ENCODE measurements at places on chromosomes 1 and 21.

DNA sequence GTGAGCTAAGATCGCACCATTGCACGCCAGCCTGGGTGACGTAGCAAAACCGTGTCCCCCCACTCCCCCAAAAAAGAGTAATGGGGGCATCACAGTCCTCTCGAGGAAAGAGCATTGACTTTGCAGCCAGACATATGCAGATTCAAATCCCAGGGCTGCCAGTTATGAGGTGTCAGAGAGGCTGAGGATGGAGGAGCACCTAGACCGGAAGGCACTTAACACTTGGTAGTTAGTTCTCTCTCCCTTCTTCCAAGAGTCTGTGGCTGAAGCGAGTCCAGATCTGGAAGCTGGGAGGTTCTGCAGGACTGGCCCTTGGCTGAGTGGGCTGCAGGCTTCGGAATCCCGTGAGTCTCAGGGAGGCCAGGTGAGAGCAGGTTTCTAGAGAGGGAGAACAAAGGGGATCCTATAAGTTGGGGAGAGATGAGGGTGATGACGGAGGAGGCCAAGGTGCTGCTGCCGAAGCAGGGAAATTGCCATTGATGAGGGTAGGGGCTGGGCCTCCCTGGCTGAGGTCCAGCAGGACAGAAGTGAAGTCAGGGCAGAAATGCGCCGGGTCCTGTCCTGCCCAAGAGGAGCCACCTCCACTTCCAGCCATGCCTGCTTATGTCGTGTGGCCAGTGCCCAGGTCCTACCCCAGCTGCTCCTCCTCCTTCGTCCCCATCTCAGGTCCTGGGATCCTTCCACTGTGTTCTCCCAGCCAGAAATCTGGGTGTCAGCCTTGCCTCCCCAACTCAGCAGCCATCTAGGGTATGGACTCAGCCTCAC lies 13.3 kb upstream of the SPOCD1 start:
- DNase-seq = no peak

- no peak for DNase-seq
Measured at GRCh38 chr1:228417061-228417460, 400 bp upstream of the TRIM17 start.

GRCh38 chr1:88741413-88741812 lies 57.3 kb downstream of the PKN2 start:
- DNase-seq = no peak

- no peak for DNase-seq
Measured at GRCh38 chr1:55015731-55016620, 17.2 kb downstream of the BSND start.

- no peak for DNase-seq
Measured at GRCh38 chr1:220915954-220916353, 36.7 kb downstream of the HLX start.

- no peak for DNase-seq
Measured at GRCh38 chr1:62652387-62652786, 35.8 kb downstream of the DOCK7 start.

- no peak for DNase-seq
Measured at GRCh38 chr1:10765304-10765703, 31.1 kb downstream of the CASZ1 start.

- DNase-seq = no peak
Measured at GRCh38 chr1:12547586-12548225, 70.3 kb downstream of the DHRS3 start.

DNA sequence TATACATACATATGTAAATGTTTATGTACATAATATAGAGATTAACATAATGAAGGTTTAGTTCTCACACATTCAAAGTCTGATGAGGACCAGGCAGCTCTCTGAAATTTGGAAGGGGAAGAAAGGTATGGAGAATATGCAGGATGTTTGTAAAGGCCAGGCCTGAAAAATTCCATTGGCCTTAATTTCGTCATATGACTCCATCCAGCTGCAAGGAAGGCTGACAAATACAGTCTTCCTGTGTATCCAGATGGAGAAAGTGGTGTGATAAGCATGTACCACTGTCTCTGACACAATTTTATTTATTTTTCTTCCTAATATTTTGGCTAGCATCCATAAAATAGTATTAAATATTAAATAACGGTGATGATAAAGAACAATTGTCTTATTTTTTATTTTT lies 6.3 kb upstream of the SGIP1 start:
- no peak for DNase-seq

GRCh38 chr21:45228171-45228641 lies 59.5 kb downstream of the POFUT2 start:
- no peak for DNase-seq

GRCh38 chr1:31414980-31415370 lies 2.0 kb downstream of the SERINC2 start:
- no peak for DNase-seq

DNA sequence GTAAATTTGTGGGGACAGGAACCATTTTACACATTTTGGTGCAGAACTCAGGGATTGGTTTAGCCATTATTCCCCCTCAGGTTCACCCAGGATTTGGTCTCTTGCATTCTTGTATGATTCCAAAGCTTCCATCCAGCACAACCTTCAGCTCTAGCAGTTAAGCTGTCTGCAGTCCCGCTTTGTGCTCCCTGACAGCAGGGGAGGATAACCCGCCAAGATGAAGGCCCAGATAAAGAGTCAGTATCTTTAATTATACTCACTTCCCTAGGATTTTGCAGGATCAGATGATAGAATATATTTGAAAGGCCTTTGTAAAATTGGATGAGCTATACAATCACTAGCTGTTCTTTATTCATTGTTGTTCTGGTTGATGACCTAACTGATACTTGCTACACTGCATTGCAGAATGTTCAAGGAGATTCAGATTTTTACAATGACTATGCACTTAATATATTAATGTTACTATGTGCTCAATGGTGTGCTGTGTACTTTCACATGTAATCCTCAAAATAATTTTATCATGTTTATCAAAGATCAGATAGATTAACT lies 49.8 kb downstream of the SLC16A1 start:
- DNase-seq = no peak

- DNase-seq = no peak
Measured at GRCh38 chr1:74611887-74612286, 61.7 kb downstream of the ERICH3 start.

DNA sequence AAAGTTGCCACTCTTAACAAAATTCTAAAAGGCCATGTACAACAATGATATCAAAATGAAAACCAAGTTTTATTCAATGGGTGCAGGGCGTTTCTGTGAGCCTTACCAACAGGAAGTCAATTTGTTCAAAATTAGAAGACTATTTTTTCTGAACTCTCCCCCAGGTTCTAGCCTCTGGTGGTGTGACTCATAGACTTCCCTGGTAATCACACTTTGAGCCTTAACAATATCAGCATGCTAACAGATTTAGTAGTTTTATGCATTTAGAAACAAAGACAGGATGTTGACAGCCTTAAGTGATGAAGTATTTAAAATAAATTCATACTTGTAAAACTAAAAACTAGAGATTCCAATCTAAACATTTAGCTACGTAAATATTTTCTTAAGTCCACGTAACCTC lies 88.4 kb downstream of the LRRC8C start:
- DNase-seq = no peak

GRCh38 chr1:97869441-97869840 lies 51.4 kb downstream of the DPYD start:
- DNase-seq = no peak

DNA sequence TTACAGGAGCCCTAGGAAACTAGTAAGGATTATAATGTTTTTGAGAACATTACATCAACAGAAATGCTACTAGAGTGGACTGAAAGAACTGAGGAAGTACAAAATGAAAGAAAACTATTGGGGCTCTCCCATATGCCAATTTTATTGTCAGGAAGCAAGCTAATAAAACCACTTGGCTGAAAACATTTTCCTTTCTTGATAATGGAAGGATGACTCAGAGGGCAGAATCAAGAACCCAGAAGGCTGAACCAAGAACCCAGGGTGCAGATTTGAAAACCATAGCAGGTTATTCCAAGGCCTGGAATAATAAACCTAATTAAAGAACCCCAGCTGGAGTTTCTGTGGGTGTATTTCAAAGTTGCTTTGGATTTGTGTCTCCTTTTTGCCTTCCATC lies 70.7 kb downstream of the RPE65 start:
- DNase-seq = no peak

DNA sequence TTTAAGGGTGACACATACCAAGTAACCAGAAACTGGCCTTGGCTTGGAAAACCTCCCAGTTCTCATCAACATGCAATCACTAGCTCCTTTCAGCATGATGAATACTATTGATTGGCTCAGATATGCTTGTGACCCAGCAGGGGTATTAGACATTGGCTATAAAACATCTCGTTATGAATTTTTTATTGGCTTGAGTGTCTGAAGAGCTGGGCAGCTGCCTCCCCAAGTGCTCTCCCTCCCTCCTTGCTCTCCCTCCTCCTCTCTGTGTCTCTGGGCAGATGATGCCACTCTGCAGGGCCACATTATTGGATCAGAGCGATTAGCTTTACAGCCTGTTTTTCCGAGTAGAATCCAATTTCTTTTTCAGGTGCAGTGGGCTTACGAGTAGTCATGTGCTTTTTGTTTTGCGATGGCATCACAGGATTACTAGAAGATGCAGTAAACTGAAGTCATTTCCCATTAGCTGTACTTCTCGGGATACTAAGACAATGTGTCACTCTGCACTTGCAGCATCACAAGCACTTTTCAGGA lies 79.3 kb upstream of the ATF3 start:
- DNase-seq = no peak

- DNase-seq = no peak
Measured at GRCh38 chr1:62438163-62438562, 1.3 kb downstream of the USP1 start.

DNA sequence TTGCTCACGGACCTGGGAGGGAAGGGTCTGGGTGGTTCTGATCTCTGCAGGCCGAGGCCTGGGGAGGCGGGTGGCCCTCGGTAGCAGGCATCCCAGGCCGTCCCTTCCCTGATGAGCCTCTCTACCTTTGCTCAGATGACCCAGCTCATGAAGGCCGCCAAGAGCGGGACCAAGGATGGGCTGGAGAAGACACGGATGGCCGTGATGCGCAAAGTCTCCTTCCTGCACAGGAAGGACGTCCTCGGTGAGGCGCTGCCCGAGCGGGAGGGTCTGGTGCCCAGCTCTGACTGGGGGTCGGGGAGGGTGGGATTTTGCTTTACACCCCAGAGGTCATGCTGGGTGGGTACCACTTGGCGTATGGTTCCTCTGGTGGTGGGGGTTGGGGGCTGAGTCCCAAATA lies 76.5 kb downstream of the ARHGEF10L start:
- DNase-seq = no peak

- DNase-seq = no peak
Measured at GRCh38 chr1:154736841-154737240, 128.9 kb upstream of the ADAR start.

GRCh38 chr1:207000651-207001291 lies 30.5 kb upstream of the FCAMR start:
- DNase-seq = no peak

DNA sequence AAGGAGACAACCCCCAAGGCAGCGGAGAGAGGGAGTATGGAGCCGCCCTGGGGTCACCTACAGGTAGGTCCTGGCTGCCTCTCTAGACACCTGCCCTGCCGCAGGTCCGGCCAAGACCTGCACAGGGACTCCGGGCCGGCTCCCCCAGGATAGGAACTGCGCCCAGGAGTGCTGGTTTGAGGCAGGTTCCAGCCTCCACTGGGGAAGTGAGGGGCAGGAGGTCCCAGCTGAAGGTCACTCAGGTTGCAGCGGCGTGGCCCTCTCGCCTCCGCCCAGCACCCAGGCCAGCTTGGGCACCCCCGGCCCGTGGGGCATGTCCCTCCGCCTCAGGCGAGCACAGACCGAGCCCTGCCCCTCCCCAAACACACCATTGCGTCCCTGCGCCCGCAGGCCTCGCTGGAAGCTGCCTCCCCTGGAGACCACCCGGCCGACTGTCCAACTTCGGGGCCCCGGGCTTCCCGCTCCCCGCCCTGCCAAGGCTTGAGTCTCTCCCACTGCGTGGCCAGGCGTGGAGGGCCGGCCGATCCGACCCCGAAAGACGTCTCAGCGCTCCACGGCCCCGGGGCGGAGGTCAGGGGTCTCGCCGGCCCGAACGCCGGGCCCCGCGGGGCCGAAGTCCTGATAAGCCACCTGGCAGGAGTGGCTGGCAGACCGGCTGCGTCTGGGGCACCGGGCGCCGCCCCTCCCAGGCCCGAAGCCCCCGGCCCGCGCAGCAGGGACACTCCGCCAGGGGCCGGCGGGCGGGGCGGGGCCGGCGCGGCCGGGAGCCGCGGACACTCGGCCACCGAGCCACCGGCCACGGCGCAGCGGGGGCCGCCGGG lies 1.4 kb upstream of the SKI start:
- no peak for DNase-seq

GRCh38 chr1:98429965-98430443 lies 231.5 kb upstream of the SNX7 start:
- no peak for DNase-seq

GRCh38 chr1:46487818-46488218 lies 1.8 kb upstream of the DMBX1 start:
- no peak for DNase-seq
